ENCODE measurements at places on chromosomes 5 and 9.

- DNase-seq = no peak
Measured at GRCh38 chr9:121751686-121752445, 100.4 kb downstream of the DAB2IP start.

DNA sequence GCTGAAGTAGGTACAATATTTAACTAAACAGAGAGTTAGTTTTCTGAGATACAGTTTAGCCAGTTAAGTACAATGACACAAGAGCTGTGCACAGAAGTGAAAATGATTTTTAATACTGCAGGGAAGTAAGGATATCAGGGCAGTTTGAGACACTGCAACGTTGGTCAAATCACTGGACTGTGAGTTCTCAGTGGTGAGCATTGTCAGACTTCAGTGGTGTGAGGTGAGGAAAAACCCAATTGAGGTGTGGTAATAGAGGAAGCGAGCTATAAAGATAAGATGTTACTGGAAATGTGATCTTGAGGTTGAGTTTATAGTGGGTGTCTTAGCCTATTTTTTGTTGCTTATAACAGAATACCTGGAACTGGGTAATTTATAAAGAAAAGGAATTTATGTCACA lies 12.8 kb upstream of the FBXL7 start:
- DNase-seq = no peak

DNA sequence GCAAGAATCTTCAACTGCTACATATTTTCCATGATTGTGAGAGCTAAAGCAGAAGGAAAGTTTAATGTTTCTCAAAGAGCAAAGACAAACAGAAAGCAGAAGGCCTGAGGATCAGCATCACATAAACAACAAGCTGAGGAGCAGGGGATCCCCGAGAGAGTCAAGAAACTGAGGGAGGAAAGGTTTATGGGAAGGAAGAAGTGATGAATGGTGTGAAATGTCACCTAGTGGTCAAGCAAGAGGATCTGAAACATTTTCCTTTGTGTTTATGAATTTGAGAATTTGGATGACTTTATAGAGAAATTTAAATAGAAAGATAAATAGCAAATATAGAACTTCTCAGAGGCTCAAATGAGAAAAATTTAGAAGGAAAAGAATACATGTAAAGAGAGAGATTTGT lies 481.9 kb downstream of the CHSY3 start:
- no peak for DNase-seq

DNA sequence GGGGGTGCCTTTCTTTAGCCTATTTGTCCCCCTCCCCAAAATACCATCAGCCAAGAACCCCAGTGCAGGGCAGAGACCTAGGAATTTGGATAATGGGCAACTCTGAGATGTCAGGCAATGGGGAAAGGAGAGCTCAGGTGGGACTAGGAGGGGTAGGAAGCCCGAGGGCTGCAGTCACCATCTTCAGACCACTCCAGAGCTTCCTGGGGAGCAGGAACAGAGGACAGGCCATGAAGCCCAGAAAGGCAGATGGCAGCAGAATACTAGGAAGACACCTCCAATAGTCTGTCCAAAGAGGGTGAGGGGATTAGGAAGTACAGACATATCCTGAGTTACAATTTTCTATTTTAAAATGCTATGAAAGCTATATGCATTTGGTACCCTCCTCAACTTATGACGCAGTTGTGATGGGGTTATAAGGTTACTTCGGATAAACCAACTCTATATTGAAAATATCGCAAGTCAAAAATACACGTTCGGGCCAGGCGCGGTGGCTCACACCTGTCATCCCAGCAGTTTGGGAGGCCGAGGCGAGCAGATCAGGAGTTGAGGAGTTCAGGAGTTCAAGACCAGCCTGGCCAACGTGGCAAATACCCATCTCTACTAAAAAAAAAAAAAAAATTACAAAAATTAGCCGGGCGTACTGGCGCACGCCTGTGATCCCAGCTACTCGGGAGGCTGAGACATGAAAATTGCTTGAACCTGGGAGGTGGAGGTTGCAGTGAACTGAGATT lies 34.6 kb upstream of the IL17B start:
- DNase-seq = no peak

- DNase-seq = no peak
Measured at GRCh38 chr5:14109041-14109747, 33.9 kb upstream of the TRIO start.

DNA sequence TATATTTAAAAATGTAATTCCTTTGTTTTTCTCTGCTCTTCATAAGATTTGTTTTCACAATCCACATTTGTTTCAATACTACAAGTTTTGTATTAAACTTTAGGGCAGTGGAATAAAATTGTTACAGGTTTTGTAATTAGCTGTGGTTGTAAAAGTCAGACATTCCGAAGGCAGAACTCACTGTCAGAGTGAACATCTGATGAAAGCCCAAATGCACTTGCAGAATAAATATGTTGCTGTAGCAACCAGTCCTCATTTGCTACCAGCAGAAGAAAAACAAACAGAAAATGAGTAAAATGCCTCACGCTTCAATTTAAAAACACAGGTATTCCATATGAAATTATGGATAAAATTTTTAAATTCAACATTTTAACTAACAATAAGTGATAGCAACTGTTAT lies 740.1 kb upstream of the FAM174A start:
- no peak for DNase-seq

DNA sequence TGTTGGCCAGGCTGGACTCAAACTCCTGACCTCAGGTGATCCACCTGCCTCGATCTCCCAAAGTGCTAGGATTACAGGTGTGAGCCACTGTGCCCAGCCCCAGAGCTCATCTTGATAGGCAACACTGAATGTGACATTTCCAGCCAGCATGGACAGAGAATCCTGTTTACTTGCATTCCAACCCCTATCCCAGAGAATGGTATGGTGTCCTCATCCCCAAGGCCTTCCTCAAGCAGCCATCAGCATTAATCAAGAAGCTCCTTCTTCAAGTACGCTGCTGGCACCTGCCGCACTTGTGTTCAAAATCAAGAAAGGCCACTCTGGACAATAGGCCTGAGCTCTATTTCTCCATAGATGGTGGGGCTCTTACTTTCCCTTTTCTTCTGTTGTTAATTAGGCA lies 40.2 kb downstream of the STARD4 start:
- no peak for DNase-seq

GRCh38 chr9:127805620-127806019 lies 2.9 kb downstream of the FPGS start:
- DNase-seq = no peak

DNA sequence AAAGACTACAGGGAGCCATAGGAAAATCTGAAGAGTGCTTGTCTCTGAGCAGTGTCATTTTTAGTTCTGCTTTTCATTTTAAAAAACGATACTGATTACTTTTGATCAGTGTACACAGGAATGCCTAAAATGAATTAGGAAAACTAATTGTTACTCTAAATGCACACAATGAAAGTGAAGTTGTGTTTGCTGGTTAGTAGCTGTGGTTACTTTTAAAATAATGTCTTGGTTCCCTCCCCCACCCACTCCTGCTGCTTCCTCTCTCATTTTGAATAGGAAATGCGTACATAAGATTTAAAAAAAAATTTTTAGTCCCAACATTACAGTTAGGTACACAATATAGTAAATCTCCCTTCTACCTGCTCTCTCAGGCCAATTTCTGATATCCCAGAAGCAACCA lies 47.5 kb upstream of the PLPP1 start:
- no peak for DNase-seq

DNA sequence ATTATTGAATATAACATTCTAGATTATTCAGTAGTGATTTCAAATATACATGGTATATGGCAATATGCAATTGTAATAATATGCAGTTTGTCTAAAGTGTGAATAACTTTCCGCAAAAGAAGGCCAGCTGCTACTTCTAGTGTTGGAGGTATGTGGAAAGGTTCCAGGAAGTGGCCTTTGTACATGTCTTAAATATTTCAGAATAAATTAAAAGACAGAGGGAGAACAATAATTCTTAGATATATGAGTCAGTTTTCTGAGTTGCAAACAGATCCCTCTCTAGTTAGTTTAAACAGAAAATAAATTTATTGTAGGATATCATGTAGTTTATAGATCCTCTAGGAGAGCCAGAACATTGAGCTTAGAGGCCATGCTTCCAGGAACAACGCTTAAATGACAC lies 210.8 kb upstream of the ELL2 start:
- no peak for DNase-seq

GRCh38 chr5:33843579-33843978 lies 48.2 kb downstream of the ADAMTS12 start:
- DNase-seq = no peak

DNA sequence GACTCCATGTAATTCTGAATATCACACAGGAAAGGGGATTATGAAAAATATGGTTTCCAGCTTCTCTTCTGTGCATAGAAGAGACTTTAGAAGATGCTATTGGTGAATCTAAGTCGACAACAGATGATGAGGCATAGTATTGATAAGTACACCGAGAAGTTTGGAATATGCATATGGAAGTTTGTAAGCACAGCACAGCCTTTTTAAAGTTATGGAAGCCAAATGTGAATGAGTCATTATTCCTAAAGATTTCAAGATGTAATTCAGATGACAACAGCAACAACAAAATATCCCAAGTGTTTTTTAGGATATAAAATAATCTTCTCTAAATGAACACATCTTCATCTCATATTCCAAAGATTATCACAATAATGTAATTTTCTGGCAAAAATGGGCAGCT lies 1723.3 kb downstream of the EFNA5 start:
- DNase-seq = no peak

GRCh38 chr5:75567710-75568109 lies 43.5 kb upstream of the ANKDD1B start:
- no peak for DNase-seq

GRCh38 chr5:119396030-119396664 lies 40.3 kb downstream of the TNFAIP8 start:
- no peak for DNase-seq

DNA sequence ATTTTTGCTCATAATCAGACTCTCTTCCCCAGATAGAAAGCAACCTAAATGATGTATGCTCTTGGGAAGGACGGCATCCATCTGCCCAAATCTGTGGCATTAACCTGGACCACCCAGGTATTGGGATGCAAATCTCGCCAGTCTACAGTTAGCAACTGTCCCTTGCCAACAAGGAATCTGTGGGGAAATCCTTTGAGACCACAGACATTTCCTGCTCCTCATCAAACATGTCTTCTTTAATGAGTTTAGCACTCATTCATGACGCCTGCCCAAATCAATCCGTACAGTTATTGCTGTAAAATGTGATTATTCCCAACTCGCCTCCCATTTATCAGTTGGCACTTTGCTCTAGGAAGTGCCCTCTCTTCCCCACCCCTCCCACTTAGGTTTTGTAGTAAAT lies 7.8 kb downstream of the ROR2 start:
- no peak for DNase-seq

DNA sequence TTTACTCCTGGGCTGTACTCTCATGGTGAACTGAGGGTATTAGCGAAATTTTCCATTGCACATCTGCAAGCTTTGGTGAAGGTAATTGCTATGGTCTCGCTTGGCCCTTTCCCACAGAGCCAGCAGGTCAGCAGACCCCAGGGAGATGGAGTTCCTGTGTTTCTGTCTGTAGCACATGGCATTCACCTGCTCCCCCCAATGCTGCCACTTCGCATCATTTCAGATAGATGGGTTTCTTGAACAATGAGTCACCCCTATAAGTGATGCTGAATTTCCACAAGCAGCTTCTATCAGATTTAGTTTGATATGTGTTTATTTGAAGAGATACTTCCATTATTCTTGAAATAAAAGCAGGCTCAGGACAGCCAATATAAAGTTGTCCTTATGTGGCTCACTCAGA lies 117.8 kb downstream of the ERCC6L2 start:
- DNase-seq = no peak

GRCh38 chr5:123180178-123180577 lies 91.1 kb downstream of the PRDM6 start:
- no peak for DNase-seq

- no peak for DNase-seq
Measured at GRCh38 chr9:70832492-70832891, 288.9 kb downstream of the TRPM3 start.

DNA sequence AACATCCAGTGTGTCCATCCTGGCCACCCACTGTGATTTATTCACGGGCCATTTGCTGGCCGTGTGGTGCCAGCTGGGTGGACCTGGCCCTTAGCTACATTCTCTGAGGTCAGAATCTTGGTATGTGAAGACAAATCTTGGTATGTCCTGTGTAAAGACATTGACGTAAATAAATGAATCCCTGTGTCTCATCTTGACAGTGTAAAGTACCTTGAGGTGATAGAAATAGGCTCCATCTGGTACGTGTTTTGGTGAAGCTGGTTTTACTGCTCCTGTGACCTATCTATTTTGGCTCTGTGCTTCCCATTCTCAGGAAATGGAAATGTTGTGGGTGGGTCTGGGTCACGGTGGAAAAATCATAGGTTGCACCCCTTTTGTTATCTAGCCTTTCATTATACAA lies 245.4 kb upstream of the ANKH start:
- no peak for DNase-seq

DNA sequence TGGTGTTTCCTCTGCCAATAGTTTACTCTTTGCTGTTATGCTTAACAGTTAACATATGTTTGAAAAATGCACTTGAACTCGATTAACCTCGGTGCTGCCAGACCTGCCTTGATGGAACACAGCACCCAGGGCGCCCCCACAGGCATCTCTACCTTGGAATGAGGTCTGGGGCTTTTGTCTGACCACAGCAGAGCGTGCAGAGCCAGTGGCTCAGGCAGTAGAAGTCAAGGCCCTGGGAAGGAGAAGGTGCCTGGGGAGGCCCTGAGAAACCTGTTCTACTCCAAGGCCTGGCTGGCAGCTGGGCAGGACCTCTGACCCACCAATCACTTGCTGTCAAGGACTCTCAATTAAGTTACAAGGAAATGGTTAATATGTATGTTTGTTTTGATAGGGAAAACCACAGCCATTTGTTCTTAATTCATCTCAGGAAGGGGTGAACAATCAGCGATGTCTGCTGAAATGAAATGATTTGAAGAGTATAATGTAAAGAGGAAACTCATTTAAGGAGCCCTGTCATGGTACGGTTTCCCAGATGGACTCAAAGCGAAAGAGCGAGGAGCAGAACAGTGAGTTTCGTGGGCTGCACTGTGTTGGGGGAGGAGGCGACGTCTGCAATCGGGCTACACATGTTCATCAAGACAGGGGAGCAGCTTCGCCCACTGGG lies 21.9 kb downstream of the MACROH2A1 start:
- DNase-seq = no peak

DNA sequence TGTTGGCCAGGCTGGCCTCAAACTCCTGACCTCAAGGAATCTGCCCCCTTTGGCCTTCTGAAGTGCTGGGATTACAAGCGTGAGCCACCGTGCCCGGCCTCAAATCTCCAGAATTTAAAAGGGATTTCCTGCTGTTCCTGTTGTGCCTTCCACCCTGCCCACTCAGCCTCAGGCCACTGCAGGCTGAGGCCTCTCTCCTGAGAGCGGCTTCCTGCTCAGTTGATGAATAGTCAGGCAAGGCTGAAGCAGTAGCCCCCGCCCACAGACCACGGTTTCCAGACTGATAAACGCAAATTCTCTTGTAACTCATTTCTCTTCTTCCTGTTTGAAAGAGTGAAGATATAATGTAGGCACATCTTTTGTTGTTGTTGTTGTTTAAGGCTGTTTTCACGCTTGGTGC lies 127.0 kb upstream of the PLCXD3 start:
- DNase-seq = no peak

Data from AML-193 (cell line).